Colonic mucosa (tissue), 4 donors: ENCODE measurements at places on chromosomes 2 and 18. TPM values are rescaled to one million over a fixed set of nuclear protein-coding genes. Genes with fewer than 3 reads are reported as not detected.

Gene HNMT
- 62.2 TPM for total RNA-seq

DNA sequence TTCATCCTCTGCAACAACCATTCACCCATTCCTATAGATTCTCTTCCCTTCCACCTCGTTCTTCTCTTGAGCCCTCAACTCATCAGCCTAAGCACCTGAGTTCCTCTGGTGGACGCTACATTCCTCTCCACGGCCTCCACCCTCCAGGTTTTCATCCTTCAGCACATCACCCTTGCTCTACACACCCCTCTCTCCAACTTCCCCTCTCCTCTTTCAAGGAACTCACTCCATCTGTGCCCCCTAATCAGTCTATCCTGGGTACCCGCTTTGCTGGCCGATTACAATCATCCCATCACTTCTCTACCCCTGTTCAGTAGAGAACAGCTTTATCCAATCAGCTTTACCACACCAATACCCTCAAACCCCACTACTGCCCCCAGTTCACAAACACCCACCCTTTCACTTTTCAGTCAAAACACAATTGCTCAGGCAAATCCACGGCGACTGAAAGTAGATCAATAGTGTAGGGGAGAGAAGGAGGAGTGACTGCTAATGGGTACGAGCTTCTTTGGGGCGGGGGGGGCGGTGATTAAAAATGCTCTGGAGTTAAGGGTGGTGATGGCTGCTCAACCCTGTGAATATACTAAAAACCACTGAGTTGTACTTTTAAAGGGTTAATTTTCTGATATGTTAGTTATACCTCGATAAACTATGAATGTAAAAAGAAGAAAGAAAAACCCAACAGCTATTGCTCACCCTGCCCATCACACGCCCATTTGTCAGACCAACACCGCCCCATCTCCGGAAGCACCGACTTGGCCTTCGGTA lies 857 bp downstream of the DYM start:
- H3K27ac ChIP-seq, result peak overlapping the region; percentile 68
- no peaks in the 10 kb centered on the region for H3K27me3 ChIP-seq
- H3K4me3 ChIP-seq, result peak overlapping the region; percentile 91
- peaks cover 5% of the 10 kb centered on the region for H3K4me1 ChIP-seq
- no peaks in the 10 kb centered on the region for H3K36me3 ChIP-seq
- DNase-seq, result no peak

GRCh38 chr2:363824-364470 lies 76.1 kb upstream of the ALKAL2 start:
- H3K27me3 ChIP-seq, result no peaks in the 10 kb centered on the region
- H3K4me3 ChIP-seq, result no peak overlapping the region
- H3K27ac ChIP-seq, result no peak overlapping the region
- H3K36me3 ChIP-seq, result no peaks in the 10 kb centered on the region

DNA sequence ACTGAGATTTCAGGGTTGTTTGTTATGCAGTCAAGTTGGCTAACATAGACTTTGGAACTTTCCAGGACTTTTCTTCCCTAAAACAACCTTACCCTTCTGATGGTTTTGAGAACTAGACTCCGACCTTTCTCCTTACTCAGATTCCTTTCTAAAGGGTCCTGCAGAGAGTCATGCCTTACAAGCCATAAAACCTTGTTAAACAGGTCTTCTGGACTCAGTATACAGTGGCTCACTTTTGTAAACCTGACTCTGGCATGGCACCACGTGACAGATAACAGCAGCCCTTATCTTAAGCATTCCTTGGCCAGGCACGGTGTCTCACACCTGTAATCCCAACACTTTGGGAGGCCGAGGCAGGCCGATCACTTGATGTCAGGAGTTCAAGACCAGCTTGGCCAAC lies 253.2 kb upstream of the RAB6C start:
- DNase-seq, result no peak
- no peak overlapping the region for H3K27ac ChIP-seq
- H3K36me3 ChIP-seq, result no peaks in the 10 kb centered on the region
- no peak overlapping the region for H3K4me3 ChIP-seq
- H3K27me3 ChIP-seq, result no peaks in the 10 kb centered on the region

- H3K27me3 ChIP-seq, result no peaks in the 10 kb centered on the region
- no peak overlapping the region for H3K27ac ChIP-seq
- no peaks in the 10 kb centered on the region for H3K4me1 ChIP-seq
- no peaks in the 10 kb centered on the region for H3K36me3 ChIP-seq
- DNase-seq, result no peak
Measured at GRCh38 chr2:26448651-26449050, 29.3 kb downstream of the OTOF start.

DNA sequence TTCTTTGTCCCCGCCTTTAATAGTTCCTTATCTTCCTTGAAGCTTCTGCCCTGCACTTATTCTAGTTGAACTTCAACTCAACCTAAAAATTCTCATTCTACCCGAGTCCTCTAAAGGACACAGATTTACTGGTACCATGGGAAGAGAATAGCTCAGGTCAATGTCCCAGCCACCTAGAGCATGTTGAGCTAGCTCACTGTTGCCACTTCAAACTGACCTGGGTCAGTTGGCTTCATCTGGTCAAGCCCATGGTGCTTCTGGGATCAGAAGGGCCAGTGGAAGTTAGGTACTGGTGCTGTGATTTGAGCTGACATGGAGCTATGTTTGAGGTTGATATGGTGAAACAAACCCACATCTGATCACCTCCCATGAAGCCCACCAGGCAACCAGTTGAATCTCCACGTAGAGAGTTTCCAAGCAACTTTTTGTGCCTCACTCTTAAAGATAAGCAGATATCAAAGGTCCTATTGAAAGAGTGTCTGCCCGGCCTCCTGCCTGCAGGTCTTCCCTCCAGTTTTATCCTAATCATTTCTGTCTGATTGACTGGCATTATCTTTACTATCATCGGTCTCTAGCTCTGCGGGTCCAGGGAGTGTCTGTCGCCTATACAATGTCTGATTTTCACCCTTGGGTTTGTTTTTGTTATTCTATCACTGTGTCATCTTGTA lies 17.2 kb downstream of the GREB1 start:
- no peak for DNase-seq
- no peak overlapping the region for H3K27ac ChIP-seq
- H3K4me1 ChIP-seq, result no peaks in the 10 kb centered on the region
